EH (cell line): ENCODE measurements at places on chromosomes 12 and 14.

- DNase-seq: no peak
These were observed 220.1 kb downstream of the GALC start for GRCh38 chr14:87772854-87773253.

GRCh38 chr12:25840678-25841465 lies 117.6 kb upstream of the RASSF8 start:
- peak; percentile 89 for DNase-seq

- DNase-seq: no peak
These were observed 191.9 kb upstream of the DIO3 start for GRCh38 chr14:101369194-101369915.

GRCh38 chr12:110516995-110517394 lies 14.9 kb downstream of the RAD9B start:
- no peak for DNase-seq

DNA sequence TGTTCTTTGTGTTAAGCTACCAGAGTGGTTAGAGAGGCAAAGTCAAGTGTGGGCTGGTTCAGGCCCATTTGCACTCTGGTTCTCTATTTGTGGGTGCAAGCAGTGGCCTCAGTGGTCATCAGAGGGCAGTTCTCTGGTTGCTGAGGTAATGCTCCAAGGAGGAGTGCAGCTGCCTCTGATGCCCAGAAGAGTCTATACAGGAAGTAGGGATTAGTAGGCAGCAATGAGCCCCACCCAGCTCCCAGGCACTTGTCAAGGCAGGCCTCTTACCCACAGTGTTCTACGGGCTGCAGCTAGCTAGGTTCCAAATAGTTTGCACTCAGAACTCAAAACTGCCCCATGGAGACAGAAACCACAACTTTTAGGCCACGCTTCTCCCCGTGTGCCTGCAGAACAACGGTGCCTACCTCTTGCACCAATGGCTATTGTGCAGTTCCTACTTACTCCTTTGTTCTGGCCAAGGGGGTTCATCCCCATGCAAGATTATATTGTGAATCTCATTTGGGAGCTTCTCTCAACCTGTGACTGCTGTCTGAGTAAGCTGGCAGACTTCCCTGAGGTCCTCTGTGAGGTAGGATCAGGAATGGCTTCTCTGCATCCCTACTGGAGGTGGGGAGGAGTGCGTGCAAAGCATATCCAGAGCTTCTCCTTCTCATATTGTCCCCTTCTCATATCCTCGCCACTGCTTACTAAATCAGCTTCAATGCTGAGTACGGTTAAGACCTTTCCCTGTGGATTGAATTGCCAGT lies 410.3 kb upstream of the LMO3 start:
- no peak for DNase-seq

- no peak for DNase-seq
These were observed 87.1 kb downstream of the KIF21A start for GRCh38 chr12:39355841-39356240.

DNA sequence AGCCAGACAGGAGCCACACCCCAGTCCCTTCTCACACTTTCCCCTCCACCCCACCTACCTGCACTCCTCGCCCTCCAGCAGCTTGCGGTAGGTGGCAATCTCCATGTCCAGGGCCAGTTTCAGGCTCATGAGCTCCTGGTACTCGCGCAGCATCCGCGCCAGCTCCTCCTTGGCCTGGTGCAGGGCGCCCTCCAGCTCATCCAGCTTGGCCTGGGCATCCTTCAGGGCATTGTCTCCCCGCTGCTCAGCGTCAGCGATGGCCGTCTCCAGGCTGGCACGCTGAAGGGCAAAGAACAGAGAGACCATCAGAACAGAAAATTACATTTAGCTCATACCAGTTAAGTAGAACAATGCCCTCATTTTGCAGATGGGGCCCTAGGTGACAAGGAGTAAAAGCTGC lies 5.5 kb downstream of the KRT74 start:
- DNase-seq: no peak

DNA sequence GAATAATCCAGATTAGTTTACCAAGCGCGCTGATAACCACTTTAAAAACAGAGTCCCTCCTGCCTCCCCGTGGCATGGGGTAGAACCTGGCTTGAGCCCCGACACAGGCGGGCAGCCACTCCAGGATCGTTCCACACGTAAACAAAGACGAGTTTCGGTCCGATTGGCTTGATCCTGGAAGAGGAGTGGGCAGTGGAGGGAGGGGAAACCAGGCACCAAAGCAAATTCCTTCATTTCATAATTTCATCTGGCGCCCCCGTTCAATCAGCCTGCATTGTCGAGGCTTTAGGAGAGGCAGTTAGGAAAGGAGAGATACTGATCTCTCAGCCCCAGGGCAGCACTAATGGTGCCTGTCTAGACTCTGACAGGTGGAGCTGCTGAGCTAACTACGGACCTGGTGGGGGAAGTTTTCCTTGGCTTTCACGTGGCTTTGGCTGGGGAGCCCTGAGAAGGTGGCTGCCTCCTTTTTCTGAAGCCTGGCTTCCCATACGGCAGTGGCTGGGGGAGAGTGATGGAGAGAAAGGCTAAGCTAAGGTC lies 751 bp upstream of the GPRC5A start:
- peak; percentile 76 for DNase-seq

- no peak for DNase-seq
These were observed 79.9 kb upstream of the KCNA1 start for GRCh38 chr12:4829793-4830162.

DNA sequence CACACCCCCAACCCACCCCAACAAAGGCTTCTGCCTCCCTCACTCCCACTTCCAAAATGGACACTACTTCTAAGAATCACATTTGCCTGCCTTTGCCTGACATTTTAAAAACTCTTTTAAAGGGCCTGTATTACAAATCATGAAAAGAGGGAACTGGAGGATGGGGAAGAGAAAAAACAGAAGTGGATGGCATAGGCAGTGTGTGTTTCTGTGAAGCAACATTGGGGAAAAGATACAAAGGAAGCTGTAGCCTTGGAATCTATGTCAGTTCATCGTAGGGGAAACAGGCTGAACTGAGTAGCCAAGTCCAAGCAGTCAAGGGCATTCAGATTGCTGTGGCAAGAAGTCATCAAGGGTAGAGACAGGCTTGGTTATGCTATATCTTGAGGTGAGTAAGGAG lies 273.9 kb downstream of the BTG1 start:
- DNase-seq: no peak

GRCh38 chr12:29781188-29781587 lies 2.6 kb downstream of the TMTC1 start:
- DNase-seq: no peak

GRCh38 chr14:75748336-75748735 lies 87.3 kb downstream of the TTLL5 start:
- peak; percentile 26 for DNase-seq

- no peak for DNase-seq
These were observed 34.7 kb downstream of the CDC42BPB start for GRCh38 chr14:103022685-103023044.

DNA sequence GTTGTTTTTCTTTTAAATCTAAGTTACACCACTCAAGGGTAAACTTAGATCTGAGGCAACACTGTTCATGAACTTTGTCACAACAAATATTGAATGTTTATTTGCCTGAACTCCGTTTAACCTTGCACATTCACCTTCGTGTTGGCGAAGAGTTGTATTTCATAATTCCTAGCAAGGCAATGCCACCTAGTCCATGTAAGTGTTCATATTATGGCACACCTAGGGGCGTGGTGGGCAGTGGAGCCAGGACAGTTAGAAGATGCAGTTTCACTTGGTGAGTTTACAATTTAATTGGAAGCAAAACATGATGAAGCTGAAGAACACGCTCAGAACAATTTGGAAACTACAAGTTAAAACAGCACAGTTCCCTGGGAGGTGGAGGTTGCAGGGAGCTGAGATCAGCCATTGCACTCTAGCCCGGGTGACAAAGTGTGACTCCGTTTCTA lies 30.4 kb upstream of the GNPNAT1 start:
- no peak for DNase-seq

GRCh38 chr12:81520064-81520945 lies 238.8 kb downstream of the PPFIA2 start:
- DNase-seq: no peak
